ENCODE measurements at places on chromosomes 7 and 10.

- DNase-seq: no peak
These were observed 21.5 kb downstream of the MACROH2A2 start for GRCh38 chr10:70074165-70074564.

DNA sequence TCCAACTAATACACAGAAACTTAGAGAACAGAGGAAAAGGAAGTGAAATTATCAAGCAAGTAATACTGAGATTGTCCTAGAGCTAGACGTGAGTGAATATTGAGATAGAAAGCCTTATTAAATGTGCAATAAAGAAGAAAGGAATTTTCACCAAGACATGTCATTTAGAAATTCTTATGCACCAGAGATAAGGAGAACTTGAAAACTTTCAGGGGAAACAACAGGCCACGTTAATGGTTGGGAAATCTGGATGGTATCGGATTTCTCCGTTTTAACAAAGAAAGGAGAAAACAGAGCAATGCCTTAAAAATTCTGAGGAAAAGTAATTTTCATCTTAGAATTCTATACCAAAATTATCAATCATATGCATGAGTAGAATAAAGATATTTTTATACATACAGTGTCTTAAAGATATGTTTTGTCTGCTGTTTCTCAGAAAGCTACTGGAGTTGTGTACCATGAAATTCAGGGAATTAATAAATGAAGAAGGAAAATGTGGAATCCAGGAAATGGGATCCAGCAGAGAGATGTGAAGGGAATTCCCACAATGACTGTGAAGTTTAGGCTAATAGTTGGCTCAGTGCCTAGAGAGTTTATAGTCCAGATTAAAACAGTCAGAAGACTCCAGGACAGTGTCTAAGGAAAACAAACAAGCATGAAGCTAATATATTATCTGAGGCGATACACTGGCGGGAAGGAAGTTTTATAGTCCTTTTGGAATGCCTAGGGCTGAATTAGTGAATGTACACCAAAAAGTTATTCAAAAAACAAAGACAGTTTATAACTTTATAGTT, 159.5 kb downstream of the PPP1R9A start:
- DNase-seq: no peak

- DNase-seq: no peak
These were observed 5.2 kb downstream of the DUSP5 start for GRCh38 chr10:110502851-110503301.

DNA sequence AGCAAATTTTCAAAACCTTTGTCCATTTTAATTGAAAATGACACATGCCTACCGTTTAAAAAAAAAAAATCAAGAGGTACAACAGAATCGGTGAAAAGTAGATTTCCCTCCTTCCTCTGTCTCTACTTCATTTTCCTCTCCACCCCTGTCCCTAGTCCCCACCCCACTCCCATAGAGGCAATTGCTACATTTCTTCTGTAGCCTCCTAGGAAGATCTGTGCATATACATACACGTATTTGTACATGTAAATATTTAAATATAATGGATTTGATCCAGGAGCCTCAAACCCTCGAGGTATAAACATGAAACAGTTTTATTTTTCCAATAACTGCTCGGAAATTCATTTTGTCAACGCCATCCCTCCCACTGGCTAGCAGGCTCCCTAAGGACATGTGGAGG, 14.1 kb upstream of the SLC29A3 start:
- DNase-seq: no peak

GRCh38 chr7:93873998-93874574, 16.5 kb downstream of the TFPI2 start:
- no peak for DNase-seq

DNA sequence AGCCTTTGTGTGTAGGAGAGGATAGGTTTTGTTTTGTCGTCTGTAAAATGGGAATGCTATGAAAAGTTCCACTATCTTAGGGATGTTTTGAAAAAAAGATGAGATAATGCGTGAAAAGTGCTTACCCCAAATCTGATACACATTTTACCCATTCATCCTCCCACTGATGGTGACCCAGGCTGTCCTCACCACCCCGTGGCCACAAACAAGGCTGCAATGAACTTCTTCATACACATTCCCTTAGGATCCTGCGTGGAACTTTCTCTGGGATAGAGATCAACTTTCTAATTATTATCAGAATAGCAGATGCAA, 399 bp upstream of the OGDHL start:
- no peak for DNase-seq

Data from CD8-positive, alpha-beta memory T cell (primary cell).